ENCODE measurements at places on chromosomes 1 and 21. TPM values are rescaled to one million over a fixed set of nuclear protein-coding genes. Genes with fewer than 3 reads are reported as not detected.

DNA sequence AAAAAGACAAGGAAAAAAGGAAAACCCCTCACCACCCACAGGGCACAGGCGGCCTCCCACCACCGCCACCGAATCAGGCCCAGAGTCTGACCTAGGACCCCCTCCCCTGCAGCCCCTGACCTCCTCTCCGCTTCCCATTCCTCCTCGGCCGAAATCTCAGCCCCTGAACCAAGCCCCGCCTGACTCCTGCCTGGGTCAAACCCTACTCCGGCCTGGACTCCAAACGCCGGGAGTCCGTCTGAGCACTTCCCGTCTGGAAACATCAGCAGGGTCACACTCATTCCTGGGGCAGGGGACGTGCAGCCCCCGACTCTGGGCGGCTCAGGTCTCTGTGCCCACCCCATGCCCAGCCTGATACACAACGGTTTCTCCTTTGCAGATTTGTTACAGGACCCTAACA is 26.4 kb upstream of the SUMO3 start:
- H3K4me1 ChIP-seq: peaks cover 19% of the 10 kb centered on the region
- no peak overlapping the region for H3K27ac ChIP-seq
- H3K4me3 ChIP-seq: no peak overlapping the region
- H3K27me3 ChIP-seq: no peaks in the 10 kb centered on the region

Gene CR1L
- total RNA-seq: not detected

- H3K36me3 ChIP-seq: no peaks in the 10 kb centered on the region
- H3K4me1 ChIP-seq: no peaks in the 10 kb centered on the region
- H3K27ac ChIP-seq: no peak overlapping the region
- H3K4me3 ChIP-seq: no peak overlapping the region
- no peak for DNase-seq
- H3K27me3 ChIP-seq: no peaks in the 10 kb centered on the region
Observed at GRCh38 chr1:219365451-219365850, 191.8 kb downstream of the LYPLAL1 start.

Gene DCST1
- total RNA-seq: not detected

DNA sequence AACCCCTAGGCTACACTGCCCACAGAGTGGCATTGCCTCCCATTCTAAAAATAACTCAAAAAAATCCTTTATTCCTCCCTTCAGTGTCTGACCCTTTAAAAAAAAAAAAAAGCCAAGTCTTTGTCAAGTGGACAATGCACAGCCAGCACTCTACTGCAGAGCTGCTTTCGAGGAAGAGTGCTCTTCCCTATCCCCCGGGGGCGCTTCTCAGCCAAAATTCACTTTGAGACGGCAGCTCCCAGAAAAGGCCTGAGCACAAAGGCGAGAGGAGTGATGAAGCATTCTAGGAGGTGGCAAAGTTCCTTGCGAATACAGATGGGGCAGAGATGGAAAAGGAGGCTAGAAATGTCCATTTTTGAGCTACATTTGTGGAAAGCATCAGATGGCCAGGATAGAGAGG is 23.3 kb downstream of the EPHA10 start:
- no peak for DNase-seq
- H3K4me3 ChIP-seq: no peak overlapping the region
- no peaks in the 10 kb centered on the region for H3K36me3 ChIP-seq
- no peaks in the 10 kb centered on the region for H3K27me3 ChIP-seq

Gene CTBS
- total RNA-seq: 28.3 TPM

Gene AHDC1
- total RNA-seq: 55.4 TPM

DNA sequence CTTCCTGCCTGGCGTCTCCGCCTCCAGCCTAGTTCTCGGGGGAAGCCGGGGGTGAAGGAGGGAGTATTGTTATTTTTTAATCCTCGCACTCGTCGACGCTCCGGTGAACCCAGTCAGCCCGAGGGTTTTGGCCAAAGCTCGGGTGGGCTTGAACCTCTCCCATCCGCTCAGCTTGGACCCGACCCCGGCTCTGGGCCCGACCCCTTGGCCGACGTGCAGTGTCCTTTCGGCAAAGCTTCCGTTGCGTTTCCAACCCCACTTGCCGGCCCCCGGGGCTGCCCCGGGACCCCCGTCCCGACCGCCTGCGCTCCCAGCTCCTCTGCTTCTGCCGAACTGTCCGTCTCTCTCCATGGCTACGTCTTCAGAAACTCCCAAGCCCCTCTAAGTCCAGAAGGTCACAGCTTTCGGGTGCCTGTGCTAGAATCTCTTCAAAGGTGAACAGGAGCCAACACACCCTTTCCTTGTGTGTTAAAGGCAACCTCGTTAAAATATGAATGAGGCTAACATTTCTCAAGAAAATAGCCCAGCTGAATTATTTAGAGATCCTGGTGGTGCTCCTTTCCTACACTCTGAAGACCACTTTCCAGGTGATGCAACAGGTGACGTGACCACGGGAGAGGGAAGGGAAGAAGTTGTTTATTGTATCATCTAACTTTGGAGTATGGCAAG is 647 bp downstream of the DESI2 start:
- H3K4me3 ChIP-seq: peak overlapping the region; percentile 87
- H3K36me3 ChIP-seq: no peaks in the 10 kb centered on the region
- H3K27me3 ChIP-seq: no peaks in the 10 kb centered on the region
- no peak for DNase-seq
- H3K27ac ChIP-seq: peak overlapping the region; percentile 97
- peaks cover 47% of the 10 kb centered on the region for H3K4me1 ChIP-seq

Gene TBCE
- 30.1 TPM for total RNA-seq

Data from thoracic aorta (tissue), 2 donors.